Activated CD8-positive, alpha-beta memory T cell treated with anti-CD3 and anti-CD28 coated beads for 1 hour (primary cell): ENCODE measurements at places on chromosomes 7 and 10.

- no peak for DNase-seq
These were observed 117.7 kb downstream of the PFKFB3 start for GRCh38 chr10:6320320-6321010.

DNA sequence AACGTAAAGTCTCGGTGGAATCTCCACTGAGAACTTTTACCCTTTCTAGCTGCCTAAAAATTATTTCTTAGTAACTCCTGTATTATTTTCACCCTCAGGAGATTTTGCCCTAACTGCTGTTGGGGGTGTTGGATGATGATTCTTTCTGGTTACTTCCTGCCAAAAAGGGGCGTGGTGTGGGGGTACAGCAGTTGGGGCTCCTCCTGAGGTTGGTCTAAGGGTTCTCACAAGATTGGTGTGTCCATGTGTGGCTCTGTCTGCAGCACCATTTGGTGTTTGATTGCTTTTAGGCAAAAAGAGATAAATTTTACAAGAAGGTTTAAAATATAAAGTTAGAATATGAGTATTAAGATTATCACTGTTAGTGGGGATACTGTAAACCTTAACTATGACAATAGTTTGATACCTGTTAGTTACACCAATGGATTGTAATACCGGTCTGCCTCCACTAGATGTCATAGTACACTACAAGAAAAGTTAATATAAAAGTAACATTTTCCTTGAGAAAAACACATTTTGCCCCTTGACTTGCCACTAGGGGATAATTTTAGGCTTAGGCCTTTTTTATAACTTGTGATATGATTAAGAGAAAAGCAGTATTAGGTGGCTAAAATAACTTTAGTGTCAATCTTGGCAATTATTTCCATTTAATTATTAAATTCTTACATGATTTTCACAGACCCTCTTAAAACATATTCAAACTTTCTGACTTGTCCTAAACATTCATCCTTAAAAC lies 928.7 kb downstream of the IPMK start:
- DNase-seq, result no peak

GRCh38 chr7:90720984-90721760 lies 125.1 kb downstream of the CDK14 start:
- no peak for DNase-seq

DNA sequence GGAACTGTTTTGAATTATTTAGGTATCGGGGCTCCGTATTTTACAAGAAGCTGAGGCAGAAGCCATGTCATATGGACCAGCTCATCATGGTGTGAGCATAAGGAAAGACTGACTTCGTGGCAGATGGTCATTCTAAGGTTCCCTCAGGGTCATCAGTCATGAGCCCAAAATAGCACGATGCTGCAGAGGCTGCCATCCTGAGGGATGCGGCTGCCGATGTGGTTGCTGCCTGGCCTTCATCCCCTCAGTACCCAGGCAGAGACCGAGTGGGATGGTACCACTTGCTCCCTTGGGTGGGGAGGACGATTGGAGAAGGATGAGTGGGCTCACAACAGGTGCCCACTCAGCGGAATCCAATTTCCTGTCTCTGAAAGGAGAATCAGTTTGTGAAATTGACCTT lies 490.3 kb downstream of the SDK1 start:
- no peak for DNase-seq

DNA sequence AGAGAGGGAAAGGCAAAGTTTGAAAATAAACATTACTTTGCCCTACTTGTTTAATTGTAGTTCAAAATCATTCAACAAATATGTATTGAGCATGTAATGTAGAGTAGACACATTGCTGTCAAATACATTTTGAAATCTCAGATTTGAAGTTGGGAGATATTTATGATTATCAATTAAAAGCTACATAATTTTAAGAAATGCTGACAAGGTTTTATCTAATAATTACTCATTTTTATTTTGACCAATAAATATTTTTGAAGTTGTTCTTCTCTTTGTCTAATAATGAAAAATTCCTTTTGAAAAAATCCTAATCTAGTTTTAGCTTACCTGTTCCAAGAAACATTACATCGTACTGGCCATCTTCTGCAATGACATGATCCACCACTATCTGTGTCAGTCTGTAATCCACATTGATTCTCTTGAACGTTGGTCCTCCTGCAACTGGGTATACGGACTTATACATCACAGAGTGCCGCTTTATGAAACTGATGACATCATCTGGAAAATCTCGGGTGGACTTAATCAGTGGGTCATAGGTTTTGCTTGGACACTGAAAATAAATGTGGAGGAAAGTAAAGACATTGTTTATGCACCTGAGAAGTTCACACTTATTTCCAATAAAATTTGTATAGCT lies 164.7 kb downstream of the SEMA3D start:
- DNase-seq, result no peak

GRCh38 chr10:36634916-36635315 lies 490.5 kb upstream of the ANKRD30A start:
- DNase-seq, result no peak

GRCh38 chr7:16721541-16721940 lies 32.0 kb upstream of the TSPAN13 start:
- no peak for DNase-seq

DNA sequence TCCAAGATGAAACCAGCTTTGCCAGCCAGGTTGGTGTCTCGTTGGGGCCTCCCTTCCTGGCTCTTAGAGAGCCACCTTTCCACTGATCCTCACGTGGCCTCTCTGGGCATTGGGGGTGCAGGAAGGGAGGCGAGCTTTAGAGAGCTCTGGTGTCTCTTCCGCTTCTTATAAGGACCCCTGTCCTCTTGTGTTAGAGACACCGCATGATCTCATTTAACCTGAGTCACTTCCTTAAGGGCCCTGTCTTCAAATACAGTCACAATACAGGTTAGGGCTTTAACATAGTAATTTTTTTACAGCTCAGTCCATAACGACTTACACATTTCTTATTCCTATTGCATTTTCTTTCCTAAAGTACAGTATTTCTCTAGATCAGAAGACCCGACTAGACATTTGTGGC lies 535.8 kb downstream of the SDK1 start:
- no peak for DNase-seq

DNA sequence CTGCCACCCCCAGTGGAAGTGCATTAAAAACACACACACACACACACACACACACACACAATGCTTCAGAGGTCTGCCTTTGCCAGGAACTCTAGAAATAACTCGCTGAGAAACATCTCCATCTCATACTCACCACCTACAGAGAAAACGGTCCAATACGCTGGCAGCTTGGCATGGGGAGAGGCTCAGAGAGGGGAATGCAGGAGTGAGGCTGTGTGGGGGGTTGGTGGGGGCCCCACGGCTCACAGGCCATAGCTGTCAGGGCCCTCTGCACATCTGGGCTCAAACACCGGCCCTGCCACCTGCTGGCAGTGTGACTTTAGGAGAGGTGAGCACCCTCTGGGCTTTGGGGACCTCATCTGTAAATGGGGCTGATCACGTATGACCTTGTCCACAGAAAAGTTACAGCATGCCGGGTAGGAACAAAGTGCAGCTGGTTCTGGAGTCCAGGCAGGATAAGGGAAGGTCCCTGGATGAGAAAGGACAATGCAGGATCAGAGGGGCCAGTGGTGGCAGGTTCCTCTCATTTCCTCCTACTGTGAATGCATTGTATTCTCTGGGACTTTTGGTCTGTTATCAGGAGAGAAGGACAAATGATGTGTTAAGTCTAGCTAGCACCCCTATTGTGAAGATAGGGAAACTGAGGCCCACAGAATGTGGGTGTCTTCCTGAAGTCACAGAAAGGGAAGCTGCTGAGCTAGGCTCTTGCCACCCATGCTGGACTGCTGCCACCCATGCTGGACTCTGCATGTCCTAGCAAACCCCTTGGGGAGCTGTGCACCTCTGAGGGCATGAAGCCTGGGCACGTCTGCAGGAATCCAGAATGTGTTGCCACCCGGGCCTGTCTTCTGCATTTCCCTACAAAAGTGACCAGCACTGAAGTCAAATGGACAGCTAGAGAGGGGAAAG lies 404.6 kb downstream of the RPS24 start:
- DNase-seq, result no peak

GRCh38 chr10:58023341-58024073 lies 244.2 kb downstream of the IPMK start:
- DNase-seq, result no peak

DNA sequence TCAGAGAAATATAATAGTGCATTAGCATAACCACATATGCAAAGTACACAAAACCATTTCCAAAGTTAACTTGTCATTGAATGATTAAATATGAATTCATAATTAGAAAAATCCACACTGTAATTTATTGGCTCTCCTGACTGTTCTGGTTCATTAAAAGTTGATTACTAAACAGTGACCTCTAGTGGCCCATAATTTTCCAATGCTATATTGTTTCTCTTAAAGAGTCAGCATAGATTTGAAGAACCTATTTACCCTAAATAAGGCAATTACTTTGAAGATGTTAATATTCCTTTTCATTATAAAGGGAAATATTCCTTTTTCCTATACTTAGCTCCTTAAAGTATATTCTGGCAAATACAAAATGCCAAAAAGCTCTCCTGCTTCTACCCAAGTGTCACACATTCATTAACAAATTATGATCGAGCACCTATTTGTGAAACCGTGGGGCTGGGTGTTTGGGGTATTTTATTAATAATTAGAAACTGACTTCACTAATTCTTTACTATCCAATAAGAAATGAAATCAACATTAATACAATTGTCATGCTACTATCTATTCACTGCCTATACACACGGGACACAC lies 86.2 kb downstream of the HIBADH start:
- DNase-seq, result no peak

DNA sequence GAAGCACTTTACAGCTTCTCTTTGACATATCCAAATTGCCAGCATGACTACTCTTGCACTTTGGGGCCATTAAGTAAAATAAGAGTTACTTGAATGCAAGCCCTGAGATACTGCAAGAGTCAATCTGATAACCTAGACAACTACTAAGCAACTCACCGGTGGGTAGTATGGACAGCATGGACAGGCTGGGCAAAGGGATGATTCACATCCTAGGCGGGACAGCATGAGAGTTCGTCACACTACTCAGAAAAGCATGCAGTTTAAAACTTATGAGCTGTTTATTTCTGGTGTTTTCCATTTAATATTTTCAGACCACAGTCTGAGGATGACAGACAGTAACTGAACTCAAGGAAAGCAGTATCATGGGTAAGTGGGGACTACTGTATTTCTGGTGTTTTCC lies 84.0 kb downstream of the ORC5 start:
- DNase-seq, result no peak

DNA sequence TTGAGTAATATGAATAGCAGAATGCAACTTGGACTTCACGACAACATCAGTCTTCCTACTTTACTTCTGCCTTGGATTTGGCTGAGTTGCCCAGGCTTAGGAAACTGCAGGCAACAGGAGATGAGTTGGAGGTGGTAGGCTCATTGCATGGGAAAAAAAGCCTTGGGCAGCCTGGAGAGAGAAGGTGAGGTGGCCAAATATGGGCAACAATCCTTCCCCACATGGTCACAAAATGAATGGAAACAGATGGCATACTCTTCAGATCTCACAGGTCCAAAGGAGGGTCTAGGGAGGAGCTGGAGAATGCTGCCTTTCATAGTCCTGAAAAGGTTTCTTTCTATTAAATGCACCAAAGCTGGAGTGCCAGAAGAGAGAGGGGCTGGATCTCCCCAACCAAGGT lies 128.6 kb upstream of the AOAH start:
- DNase-seq, result no peak

DNA sequence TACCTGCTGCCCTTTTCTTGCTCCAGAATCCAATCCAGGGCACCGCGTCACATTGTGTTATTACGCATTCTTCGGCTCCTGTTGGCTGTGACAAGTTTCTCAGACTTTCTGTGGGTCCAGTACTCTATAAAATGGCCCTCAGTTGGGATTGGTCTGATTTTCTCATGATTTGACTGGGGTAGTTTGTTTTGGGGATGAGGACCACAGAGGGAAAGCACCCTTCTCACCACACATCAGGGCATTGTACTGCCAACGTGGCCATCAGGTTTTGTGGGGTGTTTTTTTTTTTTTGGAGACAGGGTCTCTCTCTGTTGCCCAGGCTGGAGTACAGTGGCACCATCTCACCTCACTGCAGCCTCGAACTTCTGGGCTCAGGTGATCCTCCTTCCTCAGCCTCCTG lies 17.0 kb upstream of the ORAI2 start:
- no peak for DNase-seq

GRCh38 chr10:67257018-67257417 lies 331.2 kb downstream of the LRRTM3 start:
- DNase-seq, result no peak

DNA sequence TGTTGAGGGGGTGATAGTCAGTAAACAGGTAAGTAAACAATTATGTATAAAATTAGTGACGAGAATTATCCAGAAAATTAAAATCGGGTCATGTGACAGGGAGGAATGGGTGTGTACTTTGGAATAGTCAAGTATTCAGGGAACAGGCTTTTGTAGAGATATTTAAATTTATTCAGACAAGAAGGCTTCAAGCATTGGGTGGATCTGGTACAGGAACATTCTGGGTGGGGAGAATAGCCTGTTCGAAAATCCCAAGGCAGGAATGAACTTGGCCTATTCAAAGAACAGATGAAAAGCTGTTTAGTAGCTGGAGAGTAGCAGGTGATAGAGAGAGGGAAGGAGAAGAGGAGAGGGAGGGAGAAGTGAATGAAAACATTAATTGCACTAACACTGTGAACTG lies 448.9 kb upstream of the FZD8 start:
- DNase-seq, result no peak

- no peak for DNase-seq
These were observed 59.6 kb upstream of the CAPZA2 start for GRCh38 chr7:116802746-116803152.

- DNase-seq, result no peak
These were observed 11.2 kb upstream of the AKAP9 start for GRCh38 chr7:91929463-91929862.

DNA sequence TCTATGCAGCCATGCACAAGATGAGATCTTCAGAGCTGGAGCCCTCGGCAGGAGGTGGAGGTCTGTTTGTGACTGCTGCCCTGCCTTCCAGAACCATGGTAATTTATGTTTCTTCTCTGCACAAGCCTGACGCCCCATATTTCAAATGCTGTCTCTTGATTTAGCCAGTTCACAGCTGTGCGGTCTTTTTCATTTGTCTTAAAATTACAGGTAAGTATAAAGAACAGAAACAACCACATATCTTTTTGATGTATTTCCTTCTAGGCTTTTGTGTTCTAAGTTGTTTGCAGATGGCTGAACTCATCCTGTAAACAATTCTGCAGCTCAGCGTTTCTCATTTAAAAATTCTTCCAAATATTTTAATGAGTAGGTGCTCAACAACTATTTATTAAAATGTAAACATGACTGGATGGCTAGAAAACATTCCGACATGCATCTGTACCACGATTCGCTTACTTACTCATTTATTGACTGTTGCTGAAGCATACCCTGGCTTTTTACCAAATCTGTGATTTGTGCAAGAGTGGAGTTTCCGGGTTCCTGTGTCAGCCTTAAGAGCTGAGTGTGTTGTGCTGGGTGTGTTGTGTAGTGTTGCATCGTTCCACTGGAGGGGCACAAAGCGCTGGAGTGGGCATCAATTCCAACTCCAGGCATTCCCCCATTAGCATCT lies 58.9 kb downstream of the PIP4K2A start:
- DNase-seq, result no peak

- no peak for DNase-seq
These were observed 24.4 kb downstream of the EPHB4 start for GRCh38 chr7:100802951-100803350.
